Stimulated activated CD4-positive, alpha-beta T cell treated with anti-CD3 and anti-CD28 coated beads, Interleukin-12 subunit alpha, Interleukin-12 subunit beta, amount 100 ng/mL, for 24 hours (primary cell): ENCODE measurements at places on chromosomes 4 and X.

DNA sequence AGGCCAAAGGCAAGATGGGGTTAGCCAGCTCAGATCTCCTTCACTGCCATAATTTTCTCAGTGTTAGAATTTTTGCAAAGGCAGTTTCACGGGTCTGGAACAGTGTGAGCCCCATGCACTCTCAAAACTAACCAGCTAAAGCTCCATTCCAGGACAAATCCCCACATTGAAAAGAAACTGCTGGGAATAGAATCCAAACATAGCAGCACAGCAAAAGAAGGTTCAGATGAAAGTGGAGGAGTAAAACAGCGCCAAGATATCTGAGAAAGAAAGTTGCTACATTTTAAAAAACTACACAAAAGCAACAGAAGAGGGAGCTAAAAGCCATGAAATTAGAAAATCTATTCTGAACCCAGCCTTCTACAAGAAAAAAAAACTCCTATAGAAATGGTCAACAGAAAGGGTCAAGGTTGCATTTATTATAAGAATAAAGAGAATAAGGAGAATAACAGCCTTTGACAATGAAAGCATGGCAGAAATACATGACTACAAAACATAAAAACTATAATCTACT is 39.6 kb upstream of the SLC7A3 start:
- DNase-seq = no peak

DNA sequence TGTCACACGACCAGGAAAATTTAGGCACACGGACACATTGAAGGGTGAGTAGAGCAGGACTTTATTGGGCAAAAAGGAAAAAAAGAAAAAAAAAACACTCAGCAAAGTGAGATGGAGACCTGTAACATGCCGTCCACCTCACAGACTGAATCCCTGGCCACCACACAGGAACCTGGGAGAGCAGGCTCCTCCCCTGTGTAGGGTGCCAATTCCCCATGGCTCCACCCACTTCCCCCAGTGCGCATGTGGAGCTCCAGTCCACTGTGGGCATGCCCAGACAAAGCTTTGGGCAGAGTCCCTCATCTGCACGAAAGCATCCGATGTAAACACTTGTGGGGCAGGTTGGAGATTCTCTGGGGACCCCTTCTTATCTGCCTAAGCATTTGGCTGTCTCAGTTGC is 23.6 kb upstream of the CBR4 start:
- DNase-seq = no peak

DNA sequence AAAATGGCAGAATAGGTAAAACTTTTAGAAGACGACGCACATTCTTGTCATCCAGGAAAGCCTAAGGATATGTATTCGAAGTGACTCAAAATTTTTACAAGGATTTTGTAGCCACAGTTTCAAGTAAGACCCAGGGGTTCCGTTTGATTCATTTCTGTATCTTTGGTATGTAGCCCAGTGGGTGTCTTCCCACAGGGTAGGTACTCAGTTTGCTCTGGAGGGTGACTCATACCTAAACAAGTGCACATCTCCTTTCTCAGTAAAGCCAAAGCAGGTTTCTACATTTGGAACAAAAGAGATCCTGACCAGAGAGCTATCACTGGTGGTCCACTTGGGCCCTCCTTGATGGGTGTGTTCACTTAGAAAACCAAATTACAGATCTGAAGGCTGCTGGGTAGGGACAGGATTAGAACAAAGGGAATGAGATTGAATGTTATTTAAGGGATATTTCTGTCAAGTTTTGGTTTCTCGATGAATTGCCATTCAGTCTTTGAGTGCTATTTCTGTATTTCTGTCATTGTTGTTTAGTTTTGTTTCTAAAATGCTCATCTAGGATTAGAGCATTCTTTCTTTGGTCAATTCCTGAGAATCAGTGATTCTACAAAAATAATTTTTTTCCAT is 56.1 kb downstream of the PLS3 start:
- no peak for DNase-seq

DNA sequence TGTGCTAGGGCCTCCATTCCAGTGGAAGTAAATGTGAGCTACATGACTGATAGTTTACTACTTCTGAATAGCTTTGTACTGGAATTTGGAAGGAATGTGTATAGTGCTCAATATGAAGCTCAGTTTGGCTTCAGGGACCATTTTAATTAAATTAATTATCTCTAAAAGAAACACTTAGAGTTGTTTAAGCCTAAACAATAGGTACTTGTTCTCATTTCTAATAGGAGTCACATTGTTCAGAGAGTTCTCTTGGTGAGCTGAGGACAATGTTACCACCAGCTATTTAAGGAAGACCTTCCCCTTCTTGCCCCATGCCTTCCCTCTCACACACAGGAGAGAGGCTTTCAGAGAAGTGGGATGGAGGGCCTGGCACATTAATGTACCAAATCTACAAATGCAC is 78.3 kb downstream of the CHIC2 start:
- DNase-seq = no peak

DNA sequence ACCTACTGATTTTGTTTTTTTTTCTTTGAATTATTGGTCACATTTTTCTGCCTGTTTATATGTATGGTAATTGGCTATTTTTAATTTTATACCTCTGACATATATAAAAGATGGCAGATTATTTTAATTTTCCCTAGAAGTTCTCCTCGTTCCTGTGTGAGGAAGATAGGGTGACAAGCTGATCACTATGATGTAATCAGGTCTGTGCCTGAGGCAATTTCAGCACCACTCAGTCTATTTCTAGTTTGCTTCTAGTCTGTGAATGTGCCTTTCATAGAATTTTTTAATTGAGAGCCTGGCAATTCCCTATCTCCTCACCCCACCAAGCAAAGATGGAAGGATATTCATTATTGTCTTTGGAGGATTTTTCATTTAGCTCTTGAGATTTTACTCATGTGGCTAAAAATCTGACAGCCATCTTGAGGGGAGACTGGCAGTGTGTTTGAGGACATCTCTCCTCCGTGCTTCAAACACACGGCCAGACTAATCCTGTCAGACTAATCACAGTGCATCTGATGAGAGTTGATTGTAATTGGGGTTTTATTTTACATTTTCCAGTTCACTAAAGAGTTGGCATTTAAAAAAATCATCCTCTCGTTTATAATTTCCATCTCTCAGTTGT is 500.3 kb downstream of the TRIML1 start:
- DNase-seq = no peak

DNA sequence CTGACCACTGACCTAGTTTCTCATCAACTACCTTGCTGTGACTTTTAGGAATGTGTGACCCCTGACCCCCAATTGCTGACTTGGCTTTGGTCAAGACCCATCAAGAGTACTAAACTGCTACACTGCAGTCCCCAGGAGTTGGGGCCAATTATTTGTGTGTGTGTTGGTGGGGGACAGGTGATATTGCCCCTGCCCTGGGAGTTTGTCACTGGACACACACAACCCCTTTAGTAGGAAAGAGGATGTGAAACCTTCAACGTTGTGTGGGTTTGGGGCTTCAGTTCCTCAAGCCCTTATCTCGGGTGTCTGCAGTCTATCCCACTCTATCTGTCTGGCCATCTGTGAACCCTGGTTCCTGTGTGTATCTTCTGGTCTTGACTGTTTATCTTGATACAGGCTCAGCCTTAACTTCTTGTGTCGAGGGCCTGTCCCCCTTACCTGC is 6.5 kb downstream of the SASH3 start:
- DNase-seq = no peak

- DNase-seq = no peak
Measured at GRCh38 chrX:134813697-134814096, 155.4 kb upstream of the PLAC1 start.

DNA sequence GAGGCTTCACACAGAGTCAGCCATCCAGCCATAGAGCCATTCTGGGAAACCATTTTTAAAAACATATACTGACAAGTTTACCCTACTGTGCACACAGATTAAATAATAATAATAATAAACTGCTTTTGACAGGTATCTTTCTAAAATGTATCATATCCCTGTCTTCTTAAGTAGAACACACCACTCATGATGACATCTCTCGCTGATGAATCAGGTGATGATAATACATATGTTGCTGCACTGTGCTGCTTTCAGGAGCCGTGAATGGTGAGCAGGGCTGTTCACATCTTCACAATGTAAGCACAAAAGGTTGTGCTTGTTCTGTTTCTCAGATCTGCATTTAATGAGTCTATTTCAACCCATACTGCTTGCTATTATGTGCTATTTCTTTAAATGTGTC is 3.5 kb downstream of the MTNR1A start:
- no peak for DNase-seq

- DNase-seq = no peak
Measured at GRCh38 chr4:162011089-162011488, 152.7 kb downstream of the FSTL5 start.

GRCh38 chr4:29571322-29571721 is 1148.8 kb upstream of the PCDH7 start:
- DNase-seq = no peak

- DNase-seq = no peak
Measured at GRCh38 chrX:11375614-11376119, 82.5 kb downstream of the AMELX start.

DNA sequence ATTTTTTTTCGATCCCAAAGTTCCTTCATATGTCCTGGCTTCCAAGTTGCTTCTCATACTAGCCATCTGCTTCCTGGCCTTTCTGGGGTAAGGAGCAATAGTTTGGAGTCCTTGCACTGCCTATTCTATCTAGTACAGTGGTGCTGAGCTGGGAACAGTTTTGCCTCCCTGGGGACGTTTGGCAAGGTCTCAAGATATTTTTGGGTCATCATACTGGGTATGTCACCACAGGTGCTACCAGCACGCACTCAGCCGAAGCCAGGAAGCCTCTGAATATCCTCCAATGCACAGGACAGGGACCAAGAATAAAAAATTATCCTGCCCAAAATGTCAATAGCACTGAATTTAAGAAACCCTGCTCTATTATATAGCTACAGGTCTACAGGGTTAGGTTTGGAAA is 35.4 kb upstream of the TMSB15B start:
- no peak for DNase-seq

DNA sequence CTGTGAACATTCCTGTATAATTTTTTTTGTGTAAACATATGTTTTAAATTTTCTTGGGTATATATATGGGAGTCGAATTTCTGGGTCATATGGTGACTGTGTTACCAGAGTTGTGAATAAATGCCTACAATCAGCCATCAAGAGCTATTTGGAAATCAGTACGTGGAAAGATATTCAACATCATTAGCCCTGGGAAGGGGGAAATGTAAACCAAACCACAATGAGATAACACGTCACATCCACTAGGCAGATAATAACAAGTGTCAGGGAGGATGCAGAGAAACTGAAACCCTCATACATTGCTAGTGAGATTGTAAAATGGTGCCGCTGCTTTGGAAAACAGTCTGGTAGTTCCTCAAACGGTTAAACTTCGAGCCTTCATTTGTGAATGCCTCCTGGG is 43.9 kb downstream of the LUZP4 start:
- no peak for DNase-seq

DNA sequence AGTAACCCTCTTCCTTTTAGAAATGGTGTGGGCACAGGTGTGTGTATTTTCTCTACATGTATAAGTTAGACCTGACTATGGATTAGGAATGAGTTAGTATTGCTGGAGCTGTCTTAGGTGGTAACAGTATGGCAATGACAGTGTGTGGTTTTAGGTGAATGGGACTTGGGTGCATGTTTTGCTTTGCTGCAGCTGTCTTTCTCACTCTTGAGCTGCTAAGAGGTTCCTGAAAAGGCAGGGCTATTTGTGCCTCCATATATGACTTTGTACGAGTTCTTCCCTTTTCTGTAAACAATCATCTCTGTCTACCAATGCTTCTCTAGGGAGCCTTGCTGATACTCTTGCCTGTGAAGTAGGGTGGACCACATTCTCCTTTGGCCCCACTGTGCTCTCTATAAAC is 234.8 kb upstream of the HHIP start:
- no peak for DNase-seq

DNA sequence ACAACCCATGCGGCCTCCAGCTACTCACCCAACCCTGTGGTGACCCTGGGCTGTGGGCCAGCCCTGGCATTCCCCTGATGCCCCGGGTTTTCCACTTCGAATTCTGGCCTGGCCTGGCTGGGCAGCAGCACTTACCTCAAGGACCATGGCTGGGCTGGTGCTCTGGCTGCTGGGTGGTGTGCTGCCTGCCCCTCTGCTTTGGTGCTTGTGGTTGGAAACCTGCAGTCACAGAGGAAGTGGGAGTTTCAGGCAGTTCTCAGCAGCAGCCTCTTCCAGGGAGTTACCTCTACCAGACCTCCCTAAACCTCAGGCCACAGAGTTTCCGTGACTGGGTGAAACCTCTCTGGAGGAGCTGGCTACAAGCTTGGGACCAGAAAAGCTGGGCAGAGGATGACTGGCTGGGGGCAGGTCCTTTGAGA is at the start of gene CXCR3:
Gene CXCR3 (minus strand): TSS at position 209 of the 419 bp plus-strand sequence. CDS start 62 bp downstream, at position 147.
- peak; percentile 66 for DNase-seq

- no peak for DNase-seq
Measured at GRCh38 chrX:103212749-103213457, 2.0 kb upstream of the BEX4 start.

DNA sequence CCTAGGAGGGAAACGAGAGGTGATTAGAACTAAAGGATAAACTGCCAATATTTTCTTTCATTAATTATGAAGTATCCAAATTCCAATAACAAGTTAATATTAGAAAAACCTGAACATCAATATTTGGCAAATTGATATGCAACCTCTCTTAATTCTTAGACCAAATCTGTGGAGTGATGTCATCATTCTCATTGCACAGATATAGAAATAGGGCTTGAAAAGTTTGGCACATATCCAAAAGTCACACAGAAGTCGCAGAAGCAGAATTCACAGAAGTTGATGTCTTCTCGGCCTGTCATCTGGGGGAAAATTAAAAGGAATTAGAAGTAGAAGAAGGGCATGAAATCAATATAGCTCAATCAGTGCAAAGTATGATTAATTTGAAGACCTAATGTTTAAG is 36.9 kb downstream of the ENPEP start:
- DNase-seq = no peak

GRCh38 chr4:30443289-30443688 is 276.9 kb upstream of the PCDH7 start:
- no peak for DNase-seq
